ENCODE measurements at places on chromosomes 7 and 10.

DNA sequence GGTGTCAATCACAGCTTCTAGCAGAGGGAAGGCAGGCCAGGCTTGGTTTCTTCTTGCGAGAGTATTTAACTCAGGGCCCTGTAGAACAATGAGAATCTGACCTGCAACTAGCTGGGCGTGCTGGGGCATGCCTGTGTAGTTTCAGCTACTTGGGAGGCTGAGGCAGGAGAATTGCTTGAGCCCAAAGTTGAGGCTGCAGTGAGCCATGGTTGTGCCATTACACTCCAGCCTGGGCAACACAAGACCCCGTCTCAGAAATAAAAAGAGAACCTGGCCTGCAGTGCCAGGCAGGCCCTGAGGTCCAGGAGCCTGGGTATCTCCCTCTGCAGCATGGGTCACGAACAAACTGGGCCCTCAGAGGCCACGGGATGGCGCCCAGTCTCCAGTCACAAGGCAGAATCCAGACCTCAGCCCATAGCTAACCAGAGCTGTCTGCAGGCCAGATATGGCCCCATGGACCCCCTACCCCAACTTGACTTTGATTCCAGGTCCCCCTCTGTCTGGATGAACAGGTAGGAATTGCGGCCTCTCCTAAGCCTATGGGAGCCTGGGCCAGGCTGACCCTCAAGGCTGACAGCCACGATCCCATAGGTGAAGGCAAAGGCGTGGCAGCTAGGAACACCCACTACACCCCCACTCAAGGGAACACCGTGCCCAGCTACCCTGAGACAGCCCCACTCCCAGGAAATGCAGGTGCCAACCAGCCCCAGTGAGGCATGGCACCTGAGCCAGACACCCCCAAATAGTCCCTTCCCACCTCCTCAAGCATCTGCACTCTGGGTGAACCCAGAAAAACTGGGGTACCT lies 102.7 kb upstream of the TNRC18 start:
- DNase-seq: peak; percentile 57

DNA sequence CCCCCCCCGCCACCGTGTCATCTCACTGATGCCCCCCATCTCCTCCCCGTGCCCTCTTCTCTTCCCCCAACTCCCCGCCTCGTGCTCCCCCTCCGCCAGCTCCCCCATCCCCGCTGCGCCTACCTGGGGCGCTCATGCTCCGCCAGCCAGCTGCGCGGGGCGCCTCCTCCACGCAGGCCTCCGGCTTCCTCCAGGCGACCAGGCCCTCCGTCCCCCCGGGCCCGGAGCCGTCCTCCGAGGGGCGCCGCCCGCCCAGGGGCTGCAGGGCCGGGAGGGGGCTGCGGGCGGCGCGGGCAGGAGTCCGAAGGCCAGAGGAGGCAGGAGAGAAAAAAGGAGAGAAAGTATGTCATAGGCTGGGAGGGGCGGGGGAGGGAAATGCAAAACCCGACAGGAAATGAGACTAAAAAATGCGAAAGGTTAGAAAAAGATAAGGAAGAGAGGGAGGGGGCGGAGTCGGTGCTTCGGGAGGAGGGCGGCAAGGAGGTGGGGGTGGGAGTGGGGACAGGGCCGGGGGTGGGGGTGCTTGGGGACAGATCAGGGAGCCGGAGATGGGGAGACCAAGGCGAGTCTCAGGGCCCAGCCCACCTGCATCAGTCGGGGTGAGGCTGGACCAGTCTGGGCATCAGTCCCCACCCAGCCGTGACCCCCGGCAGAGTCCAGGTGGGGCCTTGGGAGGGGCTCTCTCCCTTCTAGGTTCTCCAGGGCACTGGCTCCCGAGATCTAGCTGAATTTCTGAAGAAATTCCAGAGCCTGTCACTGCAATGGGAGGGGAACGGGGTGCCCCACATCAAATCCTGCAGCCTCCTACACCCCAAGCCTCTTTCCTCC lies at the start of gene CARD11:
Gene CARD11, minus strand, starts transcription at position 324 of the 828 bp plus-strand sequence. CDS start 85,361 bp downstream, outside the sequence.
- DNase-seq: no peak

DNA sequence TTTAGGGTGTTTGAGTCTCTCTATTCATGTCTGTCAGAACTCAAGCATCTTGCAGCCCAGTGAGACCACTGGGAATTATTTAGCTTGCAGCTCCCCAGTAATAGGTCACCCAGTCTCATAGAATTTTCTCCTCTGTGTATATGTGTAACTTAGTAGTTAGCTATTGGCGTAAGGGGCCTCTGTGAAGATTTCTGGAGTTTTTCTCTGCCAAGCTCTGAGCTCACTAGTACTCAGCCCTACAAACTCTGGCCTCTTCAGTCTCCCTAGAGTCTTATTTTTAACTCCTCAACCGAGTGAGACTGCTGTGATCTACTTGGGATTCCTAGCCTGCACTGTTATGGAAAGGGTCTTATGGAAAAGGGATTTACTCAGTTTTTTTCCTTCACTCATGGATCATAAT lies 90.2 kb downstream of the PPP1R9A start:
- no peak for DNase-seq

DNA sequence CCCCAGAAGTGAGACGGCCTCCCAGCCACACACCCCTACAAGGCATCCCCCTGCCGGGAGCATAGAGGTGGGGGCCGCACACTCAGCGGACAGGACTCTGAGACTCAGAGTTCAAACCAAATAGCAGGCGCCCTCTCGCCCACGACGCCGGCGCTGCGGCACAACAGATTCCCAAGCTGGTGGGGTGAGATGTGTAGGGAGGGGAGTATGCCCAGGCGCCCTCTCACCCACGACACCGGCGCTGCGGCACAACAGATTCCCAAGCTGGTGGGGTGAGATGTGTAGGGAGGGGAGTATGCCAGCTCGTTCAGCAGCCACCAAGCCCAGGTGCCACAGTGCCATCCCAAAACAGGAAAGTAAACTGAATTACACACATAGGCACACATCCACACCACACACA lies 64.7 kb downstream of the TCERG1L start:
- DNase-seq: no peak

GRCh38 chr7:29042824-29043231 lies 84.7 kb upstream of the TRIL start:
- DNase-seq: no peak

DNA sequence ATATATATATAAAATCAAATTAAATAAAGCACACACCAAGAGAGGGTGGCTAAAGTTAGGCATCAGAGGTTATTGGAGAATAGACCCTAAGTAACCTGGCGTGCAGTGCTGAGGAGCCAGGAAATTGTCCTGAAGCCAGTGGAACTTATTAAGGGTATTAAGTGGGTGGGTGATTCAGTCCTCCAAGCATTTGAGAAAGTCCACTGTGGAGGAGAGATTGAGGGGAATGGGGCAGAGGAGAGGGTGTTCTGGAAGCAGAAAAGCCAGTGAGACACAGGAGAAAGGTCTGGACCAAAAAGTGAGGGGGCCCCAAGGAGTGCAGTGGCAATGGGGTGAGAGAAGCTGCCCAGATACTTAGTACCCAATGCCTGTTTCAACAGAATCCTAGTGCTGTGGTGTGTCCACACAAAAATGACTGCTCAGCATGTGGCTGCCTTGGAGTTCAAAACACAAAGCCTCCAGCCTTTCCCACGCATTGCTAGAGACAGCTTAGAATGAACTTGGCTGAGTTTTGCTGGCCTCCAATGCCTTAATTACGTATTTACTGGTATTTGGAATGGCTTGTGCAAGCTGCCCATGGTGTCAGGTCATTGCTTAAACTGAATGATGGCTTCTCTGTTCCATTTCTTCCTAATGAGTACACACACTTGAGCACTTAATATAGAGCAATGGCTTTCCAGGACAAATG lies 44.9 kb upstream of the CHST15 start:
- DNase-seq: peak; percentile 71

GRCh38 chr7:139701908-139702307 lies 75.9 kb downstream of the HIPK2 start:
- DNase-seq: no peak

GRCh38 chr7:77665161-77665560 lies 31.1 kb upstream of the RSBN1L start:
- peak; percentile 21 for DNase-seq

- peak; percentile 27 for DNase-seq
These were observed 30.6 kb downstream of the PALD1 start for GRCh38 chr10:70508912-70509756.

DNA sequence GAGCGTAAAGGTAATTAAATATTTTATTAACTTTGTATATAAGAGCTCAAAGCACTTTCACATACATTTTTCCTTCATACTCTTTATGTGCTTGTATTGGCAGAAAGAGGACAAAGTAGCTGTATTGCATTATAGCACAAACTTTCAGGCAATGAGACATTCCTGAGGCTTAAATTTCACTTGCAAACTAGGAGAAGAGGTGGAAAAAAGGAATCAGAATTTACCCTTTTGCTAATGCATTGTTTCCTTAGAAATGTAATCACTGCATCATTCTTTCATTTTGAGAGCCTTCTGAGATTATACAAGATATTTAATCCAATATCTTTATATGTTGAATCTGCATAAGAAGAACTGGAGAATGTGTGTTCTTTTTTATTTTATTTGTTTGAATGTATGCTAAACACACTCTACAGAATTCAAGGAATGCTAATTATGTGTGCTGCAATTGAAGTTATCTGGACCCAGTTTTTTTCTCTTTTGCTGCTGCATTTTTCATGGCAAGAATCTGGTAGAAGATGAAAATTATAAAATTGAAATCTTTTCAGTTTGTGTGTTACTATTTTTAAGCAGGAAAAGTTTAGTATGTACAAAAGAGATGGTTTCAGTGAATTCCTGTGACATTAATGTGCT lies 185.1 kb downstream of the NXPH1 start:
- no peak for DNase-seq
